ENCODE measurements at places on chromosomes 2 and 18. TPM values are rescaled to one million over a fixed set of nuclear protein-coding genes. Genes with fewer than 3 reads are reported as not detected.

DNA sequence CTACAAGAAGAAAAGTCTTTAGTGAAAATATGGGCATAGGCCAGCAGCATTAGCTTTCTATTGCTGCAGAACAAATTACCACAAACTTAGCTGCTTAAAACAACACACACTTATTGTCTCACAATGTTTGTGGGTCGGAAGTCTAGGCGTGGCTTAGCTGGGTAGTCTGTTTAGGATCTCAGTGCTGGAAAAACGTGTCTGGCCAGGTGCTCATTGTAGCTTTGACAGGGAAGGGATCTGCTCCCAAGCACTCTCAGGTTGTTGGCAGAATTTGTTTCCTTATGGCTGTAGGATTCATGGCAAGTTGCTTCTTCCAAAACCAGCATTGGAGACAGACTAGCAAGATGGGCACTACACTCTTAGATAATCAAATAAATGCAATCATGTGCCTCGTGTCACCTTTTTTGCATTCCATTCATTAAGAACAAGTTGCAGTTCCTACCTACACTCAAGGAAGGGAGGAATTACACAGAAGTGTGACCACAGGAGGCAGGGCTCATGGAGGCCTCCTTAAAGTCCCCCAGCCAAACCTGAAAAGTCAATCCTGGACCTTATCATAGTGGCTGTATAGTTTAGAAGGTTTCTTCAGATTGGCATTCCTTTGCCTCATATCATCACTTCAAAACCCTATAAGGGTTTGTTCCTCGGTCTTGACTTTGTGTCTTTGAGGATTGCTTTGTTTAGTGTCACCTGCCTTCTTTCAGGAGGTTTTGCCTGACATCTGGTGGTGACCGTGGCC, 17.3 kb downstream of the MRPL30 start:
- DNase-seq: no peak

DNA sequence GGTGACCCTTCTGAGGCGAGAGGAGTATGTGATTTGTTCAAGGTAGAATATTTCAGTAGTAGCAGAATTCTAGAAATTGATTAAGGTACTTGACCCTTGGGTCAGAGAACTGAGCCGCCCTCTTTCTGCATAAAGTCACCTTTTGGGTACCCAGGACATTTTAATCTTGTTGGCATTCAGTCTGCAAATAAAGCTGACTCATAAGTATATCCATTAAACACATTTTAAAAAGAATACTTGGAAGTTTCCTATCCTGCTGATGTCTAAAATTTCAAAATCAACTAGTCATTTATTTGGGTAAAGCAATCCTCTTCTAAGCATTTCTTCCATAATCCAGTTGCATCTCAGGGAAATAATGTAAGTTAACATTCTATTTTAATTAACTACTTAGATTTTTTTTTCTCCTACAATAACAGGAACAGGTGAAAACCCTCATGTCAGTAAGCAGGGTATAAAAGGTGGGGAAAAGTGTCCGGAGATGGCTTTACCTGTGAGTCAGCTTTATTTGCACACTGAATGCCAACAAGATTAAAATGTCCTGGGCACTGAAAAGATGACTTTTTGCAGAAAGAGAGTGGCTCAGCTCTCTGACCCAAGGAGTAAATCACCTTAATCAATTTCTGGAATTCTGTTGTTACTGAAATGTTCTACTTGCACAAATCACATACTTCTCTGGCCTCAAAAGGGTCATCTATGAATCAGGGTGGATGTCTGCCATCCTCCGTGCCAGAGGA, 78.7 kb upstream of the ITGA6 start:
- DNase-seq: no peak

- DNase-seq: peak; percentile 15
These were observed 87.0 kb upstream of the SPATS2L start for GRCh38 chr2:200219309-200220113.

GRCh38 chr2:180980943-180981911, 822 bp downstream of the UBE2E3 start:
- DNase-seq: peak; percentile 5

GRCh38 chr2:36534275-36534799, 63.6 kb downstream of the FEZ2 start:
- no peak for DNase-seq

Gene HNMT
- 3.3 TPM for polyA plus RNA-seq

Gene GALNT3
- 16.8 TPM for polyA plus RNA-seq

- DNase-seq: no peak
These were observed 82.4 kb downstream of the AGPS start for GRCh38 chr2:177474998-177475397.

Gene CYRIA
- 1.7 TPM for polyA plus RNA-seq

Gene C18orf32
- polyA plus RNA-seq: 72.4 TPM

Gene LRATD1
- 1.8 TPM for polyA plus RNA-seq

DNA sequence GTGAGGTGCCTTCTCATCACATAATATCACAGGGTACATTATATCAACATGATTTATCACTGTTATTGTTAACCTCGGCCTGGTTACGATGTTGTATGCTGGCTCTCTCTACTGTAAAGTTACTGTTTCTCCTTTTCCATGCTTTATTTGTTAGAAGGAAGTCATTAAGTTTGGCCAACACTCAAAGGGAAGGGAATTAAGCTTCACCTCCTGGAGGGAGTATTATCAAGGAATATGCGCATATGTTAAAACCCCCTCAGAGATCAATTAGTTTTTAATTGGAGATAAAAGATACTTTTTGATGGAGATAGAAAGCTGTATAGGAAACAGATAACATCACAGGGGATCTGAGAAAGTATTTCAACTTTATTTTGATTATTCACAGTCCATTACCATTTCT, 221.6 kb downstream of the DLGAP1 start:
- peak; percentile 41 for DNase-seq

GRCh38 chr2:127796389-127796788, 14.6 kb downstream of the WDR33 start:
- DNase-seq: no peak

Gene STARD6
- not detected for polyA plus RNA-seq

GRCh38 chr2:122366427-122366826, 611.0 kb downstream of the TSN start:
- no peak for DNase-seq

DNA sequence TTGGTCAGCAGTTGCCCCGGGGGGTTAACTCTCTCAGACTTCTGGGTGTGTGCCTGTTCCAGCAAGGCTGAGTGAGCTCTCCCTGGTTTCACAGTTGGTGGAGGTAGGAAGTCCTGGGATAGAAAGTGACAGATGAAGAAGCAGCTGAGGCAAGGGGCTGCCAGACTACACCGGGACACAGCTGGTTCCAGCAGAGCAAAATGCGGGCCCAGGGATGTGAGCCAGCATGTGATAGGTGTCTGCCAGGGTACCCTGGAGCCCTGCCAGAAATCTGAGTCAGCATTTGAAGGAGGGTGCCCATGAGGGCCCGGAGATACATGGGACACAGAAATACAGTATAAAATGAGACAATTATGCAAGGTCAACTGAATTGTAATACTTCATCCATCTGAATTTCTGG, 79.3 kb upstream of the LGALSL start:
- no peak for DNase-seq

GRCh38 chr2:95318431-95319220, 21.5 kb downstream of the KCNIP3 start:
- no peak for DNase-seq

Data from GM23338 (cell line).